Activated T-cell treated with anti-CD3 and anti-CD28 coated beads, Interleukin-2, amount 50 U/mL, for 72 hours (primary cell): ENCODE measurements at places on chromosomes 7 and 10.

GRCh38 chr7:207418-208129 lies 15.2 kb downstream of the FAM20C start:
- H3K4me1 ChIP-seq: no peaks in the 10 kb centered on the region
- DNase-seq: no peak
- peaks cover 2% of the 10 kb centered on the region for H3K36me3 ChIP-seq
- H3K27me3 ChIP-seq: no peaks in the 10 kb centered on the region
- H3K27ac ChIP-seq: no peak overlapping the region

DNA sequence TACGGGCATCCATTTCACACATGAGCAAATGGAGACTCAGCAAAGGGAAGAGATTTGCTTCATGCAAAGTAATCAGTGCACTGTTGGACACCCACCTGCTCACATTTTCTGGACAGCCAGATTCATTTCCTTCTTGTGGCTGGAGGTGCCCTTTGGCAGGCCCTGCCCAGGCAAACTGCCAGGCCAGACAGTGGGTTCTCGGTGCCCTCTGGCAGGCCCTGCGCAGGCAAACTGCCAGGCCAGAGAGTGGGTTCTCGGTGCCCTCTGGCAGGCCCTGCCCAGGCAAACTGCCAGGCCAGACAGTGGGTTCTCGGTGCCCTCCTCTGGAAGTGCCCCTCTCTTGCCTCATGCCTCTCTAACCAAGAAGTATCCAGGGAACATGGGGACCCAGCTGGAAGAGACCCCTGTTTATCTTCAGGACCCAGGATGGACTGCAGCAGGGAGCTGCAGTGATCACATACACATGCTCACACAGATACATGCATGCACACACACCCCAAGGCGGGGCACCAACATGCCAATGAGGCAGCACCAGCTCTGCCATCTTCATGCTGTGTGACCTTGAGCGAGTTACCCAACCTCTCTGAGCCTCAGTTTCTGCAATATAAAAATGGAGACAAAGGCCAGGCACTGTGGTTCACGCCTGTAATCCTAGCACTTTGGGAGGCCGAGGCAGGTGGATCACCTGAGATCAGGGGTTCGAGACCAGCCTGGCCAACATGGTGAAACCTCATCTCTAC lies 67.1 kb downstream of the OAT start:
- no peaks in the 10 kb centered on the region for H3K36me3 ChIP-seq
- H3K4me3 ChIP-seq: no peak overlapping the region
- DNase-seq: no peak
- no peak overlapping the region for H3K27ac ChIP-seq

- H3K27me3 ChIP-seq: peaks cover 5% of the 10 kb centered on the region
- no peak for DNase-seq
- H3K4me3 ChIP-seq: no peak overlapping the region
- no peaks in the 10 kb centered on the region for H3K4me1 ChIP-seq
- H3K27ac ChIP-seq: no peak overlapping the region
- no peaks in the 10 kb centered on the region for H3K36me3 ChIP-seq
These were observed 376.1 kb downstream of the PLXNA4 start for GRCh38 chr7:132200141-132200540.

DNA sequence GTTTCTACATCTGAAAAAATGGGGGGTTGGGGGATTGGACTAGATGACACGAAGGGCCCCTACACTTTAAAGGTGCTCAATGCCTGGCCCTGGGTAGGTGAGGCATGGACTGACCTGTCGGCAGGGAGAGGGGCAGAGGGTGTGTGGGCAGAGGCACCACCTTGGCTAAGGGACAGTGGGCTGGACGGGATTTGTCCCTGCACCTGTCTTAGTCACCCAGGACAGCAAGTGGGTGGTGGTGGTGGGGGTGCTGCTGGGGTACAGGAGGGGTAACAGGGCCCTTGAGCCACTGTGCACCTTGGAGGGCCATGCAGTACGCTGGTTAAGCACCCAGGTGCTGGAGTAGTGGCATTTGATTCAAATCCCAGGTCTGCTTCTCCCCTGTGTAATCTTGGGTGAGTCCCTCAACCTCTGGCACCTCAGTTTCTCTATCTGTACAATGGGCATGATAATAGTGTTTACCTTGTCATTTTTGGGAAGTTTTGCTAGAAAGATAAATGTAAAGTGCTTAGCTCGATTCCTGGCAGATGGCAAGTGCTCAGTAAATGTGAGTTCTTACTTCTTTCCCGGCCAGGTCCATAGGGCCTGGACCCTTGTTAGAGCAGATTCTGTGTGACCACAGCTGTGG lies 18.1 kb upstream of the SFRP5 start:
- DNase-seq: no peak
- no peak overlapping the region for H3K27ac ChIP-seq
- H3K36me3 ChIP-seq: no peaks in the 10 kb centered on the region
- H3K4me3 ChIP-seq: no peak overlapping the region
- H3K4me1 ChIP-seq: peaks cover 4% of the 10 kb centered on the region
- no peaks in the 10 kb centered on the region for H3K27me3 ChIP-seq

- no peaks in the 10 kb centered on the region for H3K27me3 ChIP-seq
- no peaks in the 10 kb centered on the region for H3K4me1 ChIP-seq
- no peak for DNase-seq
- no peak overlapping the region for H3K4me3 ChIP-seq
These were observed 225.8 kb upstream of the PHYHIPL start for GRCh38 chr10:58950618-58951017.
